ENCODE measurements at places on chromosomes 4 and X. TPM values are rescaled to one million over a fixed set of nuclear protein-coding genes. Genes with fewer than 3 reads are reported as not detected.

PALLD gene
- 68.9 TPM for total RNA-seq

REST gene
- 50.5 TPM for total RNA-seq

HS6ST2 gene
- 18.5 TPM for total RNA-seq

ODAPH gene
- total RNA-seq, result 0.48 TPM

TMEM31 gene
- not detected for total RNA-seq

IQSEC2 gene
- total RNA-seq, result 8.4 TPM

RAB39B gene
- 1.00 TPM for total RNA-seq

GYPA gene
- not detected for total RNA-seq

TLL1 gene
- total RNA-seq, result 1.4 TPM

PCDH7 gene
- 59.9 TPM for total RNA-seq

GPRIN3 gene
- total RNA-seq, result 2.6 TPM

ARHGAP4 gene
- total RNA-seq, result 3.3 TPM

DCAF4L1 gene
- total RNA-seq, result 0.10 TPM

MAP3K15 gene
- 0.33 TPM for total RNA-seq

EPGN gene
- total RNA-seq, result 1.2 TPM

HELQ gene
- 12.4 TPM for total RNA-seq

DCAF8L2 gene
- not detected for total RNA-seq

UNC5C gene
- 16.0 TPM for total RNA-seq

TMEM128 gene
- 27.3 TPM for total RNA-seq

SPOCK3 gene
- 3.4 TPM for total RNA-seq

NHSL2 gene
- total RNA-seq, result 1.3 TPM

BMP3 gene
- 7.7 TPM for total RNA-seq

TLR2 gene
- total RNA-seq, result 10.6 TPM

STATH gene
- not detected for total RNA-seq

TKTL1 gene
- total RNA-seq, result not detected

MEPE gene
- total RNA-seq, result 0.07 TPM

IL1RAPL1 gene
- 3.9 TPM for total RNA-seq

NUDT11 gene
- 8.3 TPM for total RNA-seq

FGFBP1 gene
- total RNA-seq, result 2.2 TPM

RAB40A gene
- 3.0 TPM for total RNA-seq

NAA15 gene
- total RNA-seq, result 26.9 TPM

CFAP47 gene
- total RNA-seq, result 1.8 TPM

CACNA1F gene
- total RNA-seq, result 1.6 TPM

CCKAR gene
- 0.77 TPM for total RNA-seq

PCSK1N gene
- total RNA-seq, result 39.0 TPM

MTNR1A gene
- not detected for total RNA-seq

MTMR8 gene
- 1.9 TPM for total RNA-seq

ALAS2 gene
- total RNA-seq, result not detected

SPANXN4 gene
- not detected for total RNA-seq

PTPN13 gene
- 52.8 TPM for total RNA-seq

SLC49A3 gene
- 8.5 TPM for total RNA-seq

DCLK2 gene
- total RNA-seq, result 2.8 TPM

PNMA6F gene
- total RNA-seq, result not detected

IL21 gene
- not detected for total RNA-seq

CSN2 gene
- not detected for total RNA-seq

NLGN3 gene
- 1.6 TPM for total RNA-seq

TACC3 gene
- 10.5 TPM for total RNA-seq

GLUD2 gene
- 15.2 TPM for total RNA-seq

PROM1 gene
- 30.8 TPM for total RNA-seq

PNCK gene
- total RNA-seq, result 2.8 TPM

DMP1 gene
- total RNA-seq, result not detected

SOX3 gene
- not detected for total RNA-seq

ARHGAP36 gene
- total RNA-seq, result not detected

CLCN4 gene
- total RNA-seq, result 3.8 TPM

Measured in hepatocyte (in vitro differentiated cells).